Activated CD4-positive, alpha-beta T cell treated with anti-CD3 and anti-CD28 coated beads for 4 hours (primary cell): ENCODE measurements at places on chromosomes 12 and 14.
A peak's percentile ranks its signal among the peaks of the same experiment; 100 is the strongest.

- DNase-seq, result peak; percentile 5
Measured at GRCh38 chr14:96424109-96424989, 32.4 kb downstream of the AK7 start.

GRCh38 chr14:85122690-85123089 lies 407.3 kb upstream of the FLRT2 start:
- DNase-seq, result no peak

DNA sequence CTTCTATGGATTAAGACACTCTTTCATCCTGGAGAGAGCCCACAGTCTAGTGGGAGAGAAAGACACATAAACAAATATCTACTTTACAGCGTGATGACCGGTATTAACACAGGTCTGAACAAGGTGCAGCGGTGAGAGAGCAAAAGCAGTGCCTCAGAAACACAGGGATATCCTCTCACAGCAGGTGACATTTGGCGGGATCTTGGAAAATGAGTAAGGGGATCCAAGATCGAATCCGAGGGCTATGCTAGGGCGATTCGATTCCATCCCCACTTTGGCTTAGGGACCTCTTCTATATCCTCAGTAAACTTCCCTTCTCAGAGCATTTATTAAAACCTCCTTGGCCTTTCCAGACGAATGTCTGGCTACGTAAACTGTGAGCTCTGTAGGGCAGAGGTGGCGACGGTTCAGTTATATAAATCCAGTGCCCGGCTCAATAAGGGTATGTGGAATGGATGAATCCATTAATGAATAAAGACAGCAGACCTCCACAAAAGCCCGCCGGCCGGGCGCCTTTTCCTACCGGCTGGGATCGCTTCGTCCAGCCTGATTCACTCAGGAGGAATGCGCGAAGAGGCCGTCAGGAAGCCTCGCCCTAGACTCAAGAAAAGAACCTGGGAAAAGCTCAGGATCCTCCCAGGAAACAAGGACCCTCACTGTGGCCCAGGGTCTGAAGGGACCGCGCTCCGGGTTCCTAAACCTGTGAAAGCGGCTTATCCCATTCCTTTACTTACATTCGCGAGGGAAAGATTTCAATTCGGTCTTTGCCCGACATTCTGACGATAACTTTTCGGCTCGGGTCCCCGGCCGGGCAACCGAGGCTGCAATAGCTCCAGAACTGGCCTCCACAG lies 455 bp downstream of the ATP6V1D start:
- DNase-seq, result no peak

DNA sequence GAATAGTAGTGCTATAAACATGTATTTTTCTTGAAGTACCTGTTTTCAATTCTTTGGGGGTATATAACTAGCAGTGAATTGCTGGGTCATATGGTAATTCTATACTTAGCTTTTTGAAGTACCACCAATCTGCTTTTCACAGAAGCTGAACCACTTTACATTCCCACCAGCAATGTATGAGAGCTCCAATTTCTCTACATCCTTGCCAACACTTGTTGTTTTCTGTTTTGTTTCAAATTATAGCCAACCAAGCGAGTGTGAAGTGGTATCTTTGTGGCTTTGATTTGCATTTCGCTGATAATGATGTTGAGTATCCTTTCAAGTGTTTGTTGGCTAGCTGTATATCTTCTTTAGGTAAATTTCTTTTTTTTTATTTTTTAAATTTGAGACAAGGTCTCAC lies 95.7 kb downstream of the PAPLN start:
- DNase-seq, result no peak

- no peak for DNase-seq
Measured at GRCh38 chr12:109645194-109645593, 68.4 kb upstream of the FAM222A start.

GRCh38 chr12:76643438-76643837 lies 83.9 kb upstream of the OSBPL8 start:
- DNase-seq, result no peak

- no peak for DNase-seq
Measured at GRCh38 chr12:8906266-8907180, 7.8 kb upstream of the PHC1 start.

GRCh38 chr12:121182222-121182893 lies 27.6 kb upstream of the P2RX4 start:
- no peak for DNase-seq

DNA sequence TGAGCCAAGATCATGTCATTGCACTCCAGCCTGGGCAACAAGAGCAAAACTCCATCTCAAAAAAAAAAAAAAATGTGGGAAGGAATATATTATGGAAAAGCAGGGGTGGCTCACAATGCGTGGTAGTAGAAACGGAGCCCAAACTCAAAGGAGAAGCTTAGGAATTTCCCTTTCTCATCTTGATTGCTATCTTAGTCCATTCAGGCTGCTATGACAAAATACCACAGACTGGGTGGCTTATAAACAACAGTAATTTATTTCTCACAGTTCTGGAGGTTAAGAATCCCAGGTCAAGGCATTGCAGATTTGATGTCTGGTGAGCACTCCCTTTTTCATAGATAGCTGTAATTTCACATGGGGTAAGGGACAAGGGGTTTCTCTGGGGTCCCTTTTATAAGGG lies 153.8 kb upstream of the KRR1 start:
- DNase-seq, result no peak

DNA sequence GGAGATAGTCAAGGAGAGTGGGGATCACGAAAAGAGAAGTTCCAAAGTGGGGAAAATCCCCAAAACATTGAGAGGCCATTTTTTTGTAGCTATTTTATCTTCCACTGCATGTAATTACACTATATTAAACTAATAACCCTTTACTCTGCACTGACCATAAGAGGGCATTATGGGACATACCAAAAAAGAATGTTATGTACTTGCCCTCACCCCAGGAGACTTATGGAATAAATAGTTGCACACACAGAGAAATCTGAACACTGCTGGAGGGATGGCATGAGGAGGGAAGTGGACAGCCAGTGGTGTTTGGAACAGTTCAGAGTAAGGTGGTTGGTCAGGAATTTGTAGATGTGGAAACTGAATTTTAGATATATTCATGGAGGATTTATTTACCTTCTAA lies 422.9 kb downstream of the SNAPC1 start:
- DNase-seq, result no peak

GRCh38 chr14:90318016-90318415 lies 13.7 kb downstream of the NRDE2 start:
- no peak for DNase-seq

- no peak for DNase-seq
Measured at GRCh38 chr12:2337031-2338010, 284.5 kb downstream of the CACNA1C start.

DNA sequence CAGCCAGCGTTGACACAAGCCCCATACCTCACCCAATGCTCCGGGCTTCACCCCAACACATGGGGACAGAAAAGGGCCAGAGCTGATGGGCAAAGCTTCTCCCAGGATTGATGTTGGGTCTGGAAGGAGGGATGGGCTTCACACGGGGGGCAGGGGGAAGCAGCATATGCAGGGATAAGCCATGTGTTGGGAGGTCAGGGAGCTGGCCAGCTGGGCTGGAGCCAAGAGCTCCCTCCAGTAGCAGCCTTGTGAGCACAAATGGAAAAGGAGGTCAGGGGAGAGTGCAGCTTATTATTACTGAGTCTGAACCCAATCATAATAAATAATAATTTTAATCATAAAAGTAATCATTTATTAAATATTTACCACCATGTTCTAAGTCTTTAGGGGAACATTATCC lies 9.3 kb downstream of the PLEKHD1 start:
- DNase-seq, result no peak

DNA sequence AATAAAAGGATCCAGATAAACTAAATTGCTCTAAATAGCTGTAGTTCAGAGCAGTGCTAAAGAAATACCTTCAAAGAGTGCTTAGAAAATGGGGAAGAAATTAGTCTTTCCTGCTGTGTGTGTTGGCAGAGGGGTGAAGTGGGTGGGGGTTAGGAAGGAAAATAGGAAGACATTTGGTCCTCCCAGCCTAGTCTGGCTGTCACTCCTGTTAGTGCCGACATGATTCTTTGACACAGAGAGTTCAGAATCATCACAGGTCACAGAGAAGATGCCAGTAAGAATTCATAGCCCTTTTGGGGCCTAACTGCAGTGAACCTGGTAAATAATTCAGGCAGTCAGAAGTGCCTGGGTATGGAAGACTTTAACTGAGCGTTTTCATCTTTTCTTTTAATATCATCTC lies 74.8 kb downstream of the FLRT2 start:
- no peak for DNase-seq

GRCh38 chr14:29584992-29585391 lies 342.7 kb downstream of the PRKD1 start:
- no peak for DNase-seq

DNA sequence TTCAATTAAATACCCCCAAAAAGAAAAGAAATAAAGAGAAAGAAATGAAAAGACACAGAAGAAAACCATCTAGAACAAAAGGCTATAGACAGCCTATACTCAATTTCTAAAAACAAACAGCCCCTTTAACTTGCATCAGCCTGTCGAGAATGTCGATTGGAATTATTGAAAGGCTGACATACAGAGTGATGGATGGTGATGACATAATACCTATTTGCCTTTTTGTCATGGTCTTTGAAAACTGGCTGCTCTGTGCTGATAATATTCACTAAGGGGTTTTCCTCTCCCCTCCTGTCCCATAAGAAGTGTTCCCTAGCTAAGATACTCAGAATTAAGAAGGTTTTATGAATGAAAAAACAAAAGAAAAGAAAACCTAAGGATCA lies 393.7 kb downstream of the SOX5 start:
- no peak for DNase-seq

- DNase-seq, result peak; percentile 31
Measured at GRCh38 chr12:94140556-94140955, 7.8 kb upstream of the PLXNC1 start.

GRCh38 chr12:3119756-3120601 lies 42.8 kb downstream of the TSPAN9 start:
- no peak for DNase-seq

DNA sequence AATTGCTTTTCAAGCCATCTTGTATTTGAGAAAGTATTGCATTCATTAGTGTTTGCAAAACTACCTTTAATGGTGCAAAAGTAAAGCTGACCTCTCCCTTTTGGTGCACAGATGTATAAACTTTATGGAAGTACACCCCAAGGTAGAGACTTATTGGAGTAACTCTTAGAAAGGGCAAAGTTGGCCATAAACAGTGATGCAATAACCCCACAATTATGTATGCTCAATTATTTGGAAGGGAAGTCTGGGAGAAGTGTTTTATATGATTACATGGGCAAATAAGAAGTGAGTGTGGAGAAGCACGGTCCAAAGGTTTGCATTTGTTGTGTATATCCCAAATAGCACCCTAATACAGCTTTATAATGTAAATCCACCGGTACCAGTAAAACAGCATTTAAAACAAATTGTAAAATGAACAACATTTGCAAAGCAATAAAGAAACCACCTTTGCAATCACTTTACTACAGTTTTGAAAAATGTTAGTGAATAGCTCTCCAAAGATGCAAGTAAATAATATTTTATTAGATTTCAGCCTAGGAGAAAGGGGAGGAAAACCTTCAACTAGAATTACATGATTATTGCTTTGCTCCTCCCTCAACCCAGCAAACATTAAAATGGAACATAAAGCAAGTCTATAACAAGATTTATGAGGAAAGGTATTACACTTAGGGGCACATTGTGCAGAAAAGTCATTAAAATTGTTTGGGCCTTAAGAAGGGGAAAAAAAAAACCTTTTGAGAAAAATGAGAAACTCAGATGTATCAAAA lies 70.5 kb downstream of the HMGA2 start:
- DNase-seq, result no peak

- no peak for DNase-seq
Measured at GRCh38 chr12:130070126-130070611, 92.1 kb upstream of the FZD10 start.

DNA sequence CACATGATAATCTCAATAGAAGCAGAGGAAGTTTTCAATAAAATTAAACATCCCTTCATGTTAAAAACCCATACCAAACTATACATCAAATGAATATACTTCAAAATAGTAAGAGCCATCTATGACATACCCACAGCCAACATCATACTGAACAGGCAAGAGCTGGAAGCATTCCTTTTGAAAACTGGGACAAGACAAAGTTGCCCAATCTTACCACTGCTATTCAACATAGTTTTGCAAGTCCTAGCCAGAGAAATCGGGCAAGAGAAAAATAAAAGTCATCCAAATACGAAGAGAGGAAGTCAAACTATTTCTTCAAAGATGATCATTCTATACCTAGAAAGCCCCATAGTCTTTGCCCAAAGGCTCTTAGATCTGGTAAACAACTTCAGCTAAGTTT lies 454.7 kb upstream of the PRICKLE1 start:
- DNase-seq, result no peak

- DNase-seq, result no peak
Measured at GRCh38 chr12:24853588-24853987, 95.3 kb downstream of the BCAT1 start.

- no peak for DNase-seq
Measured at GRCh38 chr14:68133856-68134255, 314.3 kb downstream of the RAD51B start.

- peak; percentile 33 for DNase-seq
Measured at GRCh38 chr14:65356327-65356836, 56.1 kb upstream of the FUT8 start.

- DNase-seq, result peak; percentile 73
Measured at GRCh38 chr14:22555384-22556011, 33.5 kb downstream of the DAD1 start.

DNA sequence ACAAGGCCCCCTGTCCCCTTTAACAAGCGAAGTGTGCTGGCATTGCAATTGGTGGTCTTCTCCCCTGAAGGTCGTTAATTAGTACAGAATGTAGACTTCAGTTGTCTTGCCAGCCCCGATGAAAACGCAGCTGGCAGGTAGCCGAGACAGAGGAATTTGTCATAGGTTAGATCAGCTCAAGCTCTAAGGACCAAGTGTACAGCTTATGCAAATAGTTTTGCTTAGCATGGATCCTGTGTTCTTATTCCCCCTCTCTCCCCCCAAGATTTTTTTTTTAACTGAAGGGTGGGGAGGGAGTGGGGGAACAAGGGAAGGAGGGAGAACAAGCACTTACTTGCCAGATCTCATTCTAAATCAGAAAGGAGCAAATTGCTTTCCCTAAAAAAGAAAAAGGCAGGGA lies 58.6 kb upstream of the PARP11 start:
- DNase-seq, result no peak

GRCh38 chr14:85172290-85172689 lies 357.7 kb upstream of the FLRT2 start:
- DNase-seq, result no peak

DNA sequence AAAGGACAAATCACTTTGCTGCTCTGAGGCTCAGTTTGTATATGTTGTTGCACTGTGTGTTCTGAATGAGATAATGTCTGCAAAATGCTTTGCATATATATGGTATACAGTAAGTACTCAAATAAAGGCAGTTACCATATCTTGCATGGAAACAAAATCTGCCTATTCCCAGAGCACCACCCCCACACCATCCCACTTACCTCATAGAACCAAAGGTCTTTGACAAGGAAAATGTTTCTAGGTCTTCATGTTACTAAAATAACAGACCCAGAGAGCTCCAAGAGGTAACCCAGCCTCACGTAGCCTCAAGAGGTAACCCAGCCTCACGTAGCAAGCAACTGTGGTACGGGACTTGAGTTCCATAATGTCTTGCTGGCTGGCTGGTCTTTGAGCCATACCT lies 71.6 kb upstream of the CMKLR1 start:
- no peak for DNase-seq

- no peak for DNase-seq
Measured at GRCh38 chr12:4174417-4174816, 99.1 kb upstream of the CCND2 start.

- no peak for DNase-seq
Measured at GRCh38 chr12:104507672-104508071, 50.9 kb downstream of the CHST11 start.
